ENCODE measurements at places on chromosomes 12 and 14. TPM values are rescaled to one million over a fixed set of nuclear protein-coding genes. Genes with fewer than 3 reads are reported as not detected.

Gene PROX2
- total RNA-seq = not detected

Gene RIPK3
- total RNA-seq = 0.31 TPM

Gene MYH6
- not detected for total RNA-seq

Gene ALG10
- total RNA-seq = 14.7 TPM

Gene NGB
- not detected for total RNA-seq

Gene CSRP2
- 1.6 TPM for total RNA-seq

Gene PTPRB
- 4.2 TPM for total RNA-seq

Gene LRRK2
- total RNA-seq = 0.58 TPM

DNA sequence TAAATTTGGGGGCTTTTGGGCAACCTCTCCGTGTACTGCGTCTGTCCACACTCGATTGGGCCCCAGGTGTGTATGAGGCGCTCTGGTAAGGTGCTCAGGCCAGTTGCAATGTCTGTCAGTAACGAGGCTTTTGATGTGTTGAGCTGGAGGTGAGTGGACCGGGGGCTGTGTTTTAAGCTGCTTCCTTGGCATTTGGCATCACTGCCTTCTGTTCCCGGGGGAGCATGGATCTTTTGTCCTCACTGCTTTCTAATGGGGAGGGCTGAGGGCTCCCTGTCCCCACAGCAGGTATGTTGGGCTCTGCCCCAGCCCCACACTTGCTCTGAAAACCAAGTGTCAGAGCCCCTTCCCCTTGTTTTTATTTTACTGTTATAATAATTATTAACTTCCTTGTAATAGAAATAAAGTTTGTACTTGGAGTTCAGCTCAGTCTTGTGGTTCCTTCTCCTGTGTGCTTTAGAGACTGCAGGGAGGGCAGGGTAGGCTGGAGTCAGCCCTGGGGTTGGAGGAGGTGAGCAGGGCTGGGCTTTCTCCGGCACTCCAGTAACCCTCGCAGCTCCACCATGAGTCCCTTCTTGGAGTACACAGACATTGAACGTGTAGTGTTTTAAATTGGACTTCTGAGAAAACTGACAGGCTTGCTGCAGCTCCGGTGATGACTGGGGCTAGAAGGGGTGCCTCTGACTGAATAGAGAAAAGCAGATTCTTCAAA lies 28.0 kb downstream of the TRAFD1 start:
- no peak for DNase-seq

- DNase-seq = no peak
Observed at GRCh38 chr12:71057330-71057729, 100.5 kb downstream of the TSPAN8 start.

DNA sequence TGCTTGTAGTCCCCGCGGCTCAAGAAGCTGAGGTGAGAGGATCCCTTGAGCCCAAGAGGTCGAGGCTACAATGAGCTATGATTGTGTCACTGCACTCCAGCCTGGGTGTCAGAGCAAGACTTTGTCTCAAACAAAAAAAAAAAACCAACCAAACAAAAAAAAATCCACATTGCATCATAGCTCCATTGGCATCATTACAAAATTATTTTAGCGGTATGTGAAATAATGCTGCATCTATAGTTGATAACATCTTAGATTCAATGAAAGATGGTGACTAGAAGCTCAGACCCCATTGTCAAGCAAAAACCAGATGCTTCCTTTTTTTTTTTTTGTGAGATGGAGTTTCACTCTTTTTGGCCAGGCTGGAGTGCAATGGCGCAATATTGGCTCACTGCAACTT lies 14.8 kb upstream of the PTHLH start:
- DNase-seq = no peak

GRCh38 chr12:82182601-82183190 lies 175.5 kb downstream of the CCDC59 start:
- DNase-seq = no peak

DNA sequence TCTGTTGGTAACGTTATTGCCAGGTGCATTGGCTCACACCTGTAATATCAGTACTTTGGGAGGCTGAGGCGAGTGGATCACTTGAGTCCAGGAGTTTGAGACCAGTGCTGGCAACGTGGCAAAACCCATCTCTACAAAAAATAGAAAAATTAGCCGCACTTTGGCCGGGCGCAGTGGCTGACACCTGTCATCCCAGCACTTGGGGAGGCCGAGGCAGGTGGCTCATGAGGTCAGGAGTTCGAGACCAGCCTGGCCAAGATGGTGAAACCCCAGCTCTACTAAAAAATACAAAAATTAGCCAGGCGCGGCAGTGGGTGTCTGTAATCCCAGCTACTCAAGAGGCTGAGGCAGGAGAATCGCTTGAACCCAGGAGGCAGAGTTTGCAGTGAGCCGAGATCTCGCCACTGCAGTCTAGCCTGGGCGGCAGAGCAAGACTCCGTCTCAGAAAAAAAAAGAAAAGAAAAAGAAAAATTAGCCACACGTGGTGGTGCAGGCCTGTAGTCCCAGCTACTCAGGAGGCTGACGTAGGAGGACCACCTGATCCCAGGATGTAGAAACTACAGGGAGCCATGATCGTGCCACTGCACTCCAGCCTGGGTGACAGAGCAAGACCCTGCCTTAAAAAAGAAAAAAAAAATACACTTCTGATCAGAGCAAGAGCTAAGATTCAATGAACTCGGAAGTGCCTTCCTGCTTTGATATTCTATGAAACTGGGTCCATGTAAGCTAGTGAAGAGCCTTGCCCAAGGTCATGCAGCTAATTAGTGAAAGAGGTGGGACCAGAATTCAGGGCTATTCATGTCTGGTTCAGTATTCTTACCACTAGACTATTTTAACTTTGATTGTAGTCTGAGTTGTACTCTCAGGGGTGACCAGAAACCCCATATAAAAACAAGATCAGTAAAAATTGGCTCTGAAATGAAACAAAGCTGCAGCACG lies 4.2 kb upstream of the RNASE8 start:
- DNase-seq = no peak

- no peak for DNase-seq
Observed at GRCh38 chr12:112971248-112971647, 7.1 kb upstream of the OAS2 start.

- peak; percentile 67 for DNase-seq
Observed at GRCh38 chr14:67674139-67674479, 323 bp downstream of the VTI1B start.

- no peak for DNase-seq
Observed at GRCh38 chr12:67765776-67766766, 117.5 kb downstream of the DYRK2 start.

DNA sequence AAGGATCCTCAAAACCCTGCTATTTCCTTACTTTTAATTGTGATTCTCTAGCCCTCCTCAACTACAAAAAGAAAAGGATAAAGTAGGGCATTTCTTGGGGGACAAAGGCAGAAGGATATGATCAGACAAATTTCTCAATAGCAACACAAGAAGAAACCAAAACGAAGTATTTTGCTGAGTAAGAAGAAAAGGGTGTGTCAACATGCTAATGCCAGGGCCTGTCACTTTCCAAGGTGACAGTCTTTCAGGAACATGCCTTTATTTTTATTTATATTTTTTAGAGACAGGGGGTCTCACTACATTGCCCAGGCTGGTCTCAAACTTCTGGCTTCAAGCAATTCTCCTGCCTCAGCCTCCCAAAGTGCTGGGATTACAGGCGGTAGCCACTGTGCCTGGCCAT lies 39.8 kb downstream of the CBX5 start:
- no peak for DNase-seq

- no peak for DNase-seq
Observed at GRCh38 chr12:28513983-28514382, 323.7 kb downstream of the CCDC91 start.

DNA sequence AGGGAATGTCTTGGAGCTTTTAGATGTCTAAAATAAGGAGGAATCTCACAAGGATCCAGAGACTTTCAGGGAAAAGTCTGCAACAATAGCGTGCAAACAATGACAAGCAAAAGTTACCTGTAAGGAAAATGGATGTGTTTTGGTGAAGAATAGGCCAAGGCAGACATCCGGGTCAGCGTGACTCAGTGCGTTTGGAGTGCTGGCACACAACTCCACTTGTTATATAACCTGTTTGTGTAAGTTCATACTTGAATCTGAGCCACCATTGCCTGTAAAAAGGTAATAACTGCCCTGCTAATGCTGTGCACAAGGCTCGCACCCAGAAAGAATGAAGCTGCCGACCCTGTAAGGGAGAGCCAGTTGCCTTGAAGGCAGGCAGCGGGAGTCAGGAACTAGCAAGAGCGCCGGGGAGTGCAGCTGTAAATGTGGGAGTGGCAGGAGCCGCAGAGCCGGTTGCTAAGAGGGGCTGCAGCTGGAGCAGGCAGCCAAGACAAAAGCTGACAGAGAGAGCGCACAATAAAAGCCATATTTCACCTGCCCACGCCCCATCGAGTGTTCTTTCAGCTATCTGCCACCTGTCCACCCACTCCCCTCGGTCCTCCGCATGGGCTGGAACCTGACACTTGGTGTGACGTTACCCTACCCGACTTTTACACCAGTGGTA lies 638.5 kb upstream of the MIS18BP1 start:
- no peak for DNase-seq
